Left ventricle myocardium superior (tissue), 1 donor: ENCODE measurements at places on chromosomes 1 and 21. TPM values are rescaled to one million over a fixed set of nuclear protein-coding genes. Genes with fewer than 3 reads are reported as not detected.

- DNase-seq: no peak
These were observed 8.2 kb downstream of the CRYBG2 start for GRCh38 chr1:26345718-26346117.

Gene MTX1
- 14.1 TPM for total RNA-seq

Gene PHC2
- total RNA-seq: 118 TPM

Gene RGS5
- 278 TPM for total RNA-seq

Gene FCRL6
- total RNA-seq: 0.82 TPM

Gene AIM2
- total RNA-seq: 0.57 TPM
